ENCODE measurements at places on chromosomes 3 and 15. TPM values are rescaled to one million over a fixed set of nuclear protein-coding genes. Genes with fewer than 3 reads are reported as not detected.

The LMCD1 gene
- 35.6 TPM for total RNA-seq

The PRSS50 gene
- 0.12 TPM for total RNA-seq

The HRG gene
- not detected for total RNA-seq

The CDC25A gene
- total RNA-seq: 15.9 TPM

The TRIM69 gene
- 12.4 TPM for total RNA-seq

The MKRN2 gene
- 44.6 TPM for total RNA-seq

The KLF15 gene
- 1.5 TPM for total RNA-seq

The ARGFX gene
- not detected for total RNA-seq

The MAP6D1 gene
- 2.5 TPM for total RNA-seq

The KLHL40 gene
- not detected for total RNA-seq

The MYZAP gene
- 1.6 TPM for total RNA-seq

The FBXO40 gene
- total RNA-seq: under 0.01 TPM

The UROC1 gene
- total RNA-seq: not detected

The GREM1 gene
- 684 TPM for total RNA-seq

The TJP1 gene
- 69.4 TPM for total RNA-seq

The TMEM40 gene
- total RNA-seq: not detected

The CD86 gene
- not detected for total RNA-seq

The NDN gene
- 59.1 TPM for total RNA-seq

The COL6A6 gene
- total RNA-seq: 0.11 TPM

The RBMS3 gene
- 22.5 TPM for total RNA-seq

The CACNA2D3 gene
- not detected for total RNA-seq

The SERINC4 gene
- total RNA-seq: not detected

All from uterine smooth muscle cell (primary cell).